ENCODE measurements at places on chromosomes 5 and 9.

DNA sequence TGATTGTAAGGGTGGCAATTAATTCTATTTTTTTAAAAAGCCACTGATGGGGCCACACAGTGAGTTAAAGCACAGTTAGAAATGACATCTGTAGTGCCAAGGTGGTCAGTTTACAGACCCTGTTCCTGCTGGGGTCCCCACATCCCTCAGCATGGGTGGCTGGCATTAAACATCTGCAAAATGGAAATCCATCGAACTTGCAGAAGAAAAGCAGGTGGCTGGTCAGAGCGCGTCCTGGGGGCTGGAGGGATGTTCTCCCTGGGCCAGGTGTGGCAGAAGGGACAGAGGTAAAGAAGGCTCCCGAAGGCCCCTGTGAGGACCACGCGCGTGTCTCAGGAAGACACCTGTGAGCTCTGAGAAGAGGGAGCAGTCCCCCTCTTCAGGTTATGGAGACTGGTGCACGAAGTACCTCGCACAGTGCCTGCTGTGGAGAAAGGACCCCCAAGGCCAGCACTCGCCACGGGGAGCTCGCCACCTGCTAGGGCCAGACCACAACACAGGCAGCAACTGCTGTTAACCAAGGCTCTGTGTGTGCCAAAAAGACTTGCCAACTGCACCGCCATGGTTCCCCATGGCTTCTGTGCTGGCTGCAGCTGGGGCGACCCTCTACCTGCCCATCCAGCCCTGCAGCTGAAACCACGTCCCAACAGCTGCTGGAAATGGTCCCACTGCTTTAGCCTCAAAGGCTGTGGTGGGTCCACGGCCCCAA, 65.2 kb downstream of the RASGEF1C start:
- no peak for DNase-seq

DNA sequence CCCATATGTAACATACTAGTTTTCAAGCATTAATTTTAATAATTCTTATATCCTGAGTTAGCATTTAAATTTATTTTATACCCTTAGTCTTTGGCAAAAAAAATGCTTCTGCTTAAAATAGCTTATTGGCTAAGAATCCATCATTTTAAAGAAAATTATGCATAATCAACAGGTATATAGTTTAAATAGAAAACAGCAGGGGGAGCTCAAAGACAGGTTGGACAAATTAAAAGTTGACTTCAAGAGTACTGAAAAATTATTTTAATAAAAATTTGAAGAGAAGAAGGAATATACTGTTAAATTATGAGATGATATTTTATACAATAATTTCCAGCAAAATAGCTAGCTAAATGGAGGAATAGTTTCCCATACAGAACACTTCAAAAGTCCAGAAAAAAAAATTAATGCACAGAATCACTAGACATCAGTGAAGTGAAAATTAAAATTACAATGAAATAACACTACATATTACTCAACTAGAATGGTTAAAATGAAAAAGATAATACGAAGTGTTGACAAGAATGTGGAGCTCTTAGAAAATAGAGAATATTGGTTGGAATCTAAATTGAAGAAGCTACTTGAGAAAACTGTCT, 387.1 kb downstream of the PDE4D start:
- peak; percentile 17 for DNase-seq

GRCh38 chr9:25913806-25914205, 235.6 kb upstream of the TUSC1 start:
- DNase-seq: no peak

GRCh38 chr5:75574791-75575190, 36.5 kb upstream of the ANKDD1B start:
- no peak for DNase-seq

- no peak for DNase-seq
Observed at GRCh38 chr9:17863213-17863883, 284.5 kb downstream of the SH3GL2 start.

GRCh38 chr5:175471628-175472027, 6.7 kb upstream of the SFXN1 start:
- no peak for DNase-seq

All from cerebellar cortex (tissue), 1 donor.